ENCODE measurements at places on chromosomes 6 and 20.

GRCh38 chr20:62822788-62823651 is 6.2 kb downstream of the COL9A3 start:
- no peak for DNase-seq

GRCh38 chr6:44538807-44539201 is 151.3 kb downstream of the CDC5L start:
- DNase-seq, result no peak

- no peak for DNase-seq
These were observed 73.1 kb downstream of the QKI start for GRCh38 chr6:163487606-163488005.

GRCh38 chr6:45870531-45870930 is 145.1 kb downstream of the CLIC5 start:
- DNase-seq, result no peak

GRCh38 chr6:132298344-132298949 is 102.8 kb downstream of the MOXD1 start:
- DNase-seq, result no peak

DNA sequence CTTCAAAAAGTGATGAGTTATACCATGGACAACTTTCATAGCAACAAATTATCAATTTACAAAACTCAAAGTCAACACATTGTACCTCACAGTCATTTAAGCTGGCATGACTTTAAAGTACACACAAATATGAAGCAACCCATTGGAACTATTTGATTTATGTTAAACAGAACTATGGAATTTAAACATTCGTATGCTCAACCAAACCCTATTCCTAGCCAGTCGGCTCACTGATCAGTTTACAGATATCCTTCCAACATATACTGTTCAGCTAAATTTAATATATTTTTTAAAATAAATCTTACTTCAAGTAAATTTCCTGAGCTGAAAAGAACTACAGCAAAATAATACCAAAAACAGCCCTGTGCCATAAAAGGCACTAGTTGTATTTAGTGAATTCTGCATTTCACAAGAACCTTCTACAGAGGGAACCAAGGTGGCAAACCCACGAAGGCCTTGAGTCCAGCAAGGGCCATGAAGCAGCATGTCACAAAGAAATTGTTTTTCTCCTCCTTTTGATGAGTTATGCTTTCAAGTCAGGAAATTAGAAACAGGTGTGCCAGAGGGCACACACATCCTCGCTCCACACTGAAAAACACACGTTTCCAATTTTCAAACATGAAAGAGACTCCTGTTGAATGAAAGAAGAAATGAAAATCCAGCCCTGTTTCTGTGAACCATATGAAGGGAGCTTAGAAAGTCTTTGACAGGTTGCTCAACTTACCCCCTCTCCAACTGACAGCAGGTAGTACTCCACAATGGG is 122.8 kb downstream of the TASP1 start:
- DNase-seq, result no peak

- no peak for DNase-seq
These were observed 789.8 kb upstream of the MAP3K7 start for GRCh38 chr6:91376686-91377085.

- DNase-seq, result no peak
These were observed 113.0 kb upstream of the CEP162 start for GRCh38 chr6:84340422-84340821.

DNA sequence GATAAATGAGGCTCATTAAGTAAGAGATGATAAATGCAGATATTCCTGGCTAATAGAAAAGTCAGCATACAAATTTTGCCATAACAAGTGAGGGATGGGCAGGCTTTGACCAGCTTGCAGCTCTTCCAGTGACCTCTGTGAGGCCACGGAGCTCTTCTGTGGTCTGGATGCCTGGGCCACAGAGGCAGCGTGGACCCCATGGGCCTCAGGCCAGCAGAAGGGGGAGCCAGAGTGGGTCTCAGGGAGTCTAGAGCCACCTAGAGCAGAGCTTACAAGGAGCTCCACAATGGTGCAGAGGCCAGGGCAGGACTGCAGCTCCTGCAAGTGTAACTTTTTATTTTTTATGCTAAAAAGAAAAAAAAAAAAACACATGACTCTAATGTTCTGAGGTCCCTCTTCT is 165.1 kb downstream of the ARID1B start:
- no peak for DNase-seq

DNA sequence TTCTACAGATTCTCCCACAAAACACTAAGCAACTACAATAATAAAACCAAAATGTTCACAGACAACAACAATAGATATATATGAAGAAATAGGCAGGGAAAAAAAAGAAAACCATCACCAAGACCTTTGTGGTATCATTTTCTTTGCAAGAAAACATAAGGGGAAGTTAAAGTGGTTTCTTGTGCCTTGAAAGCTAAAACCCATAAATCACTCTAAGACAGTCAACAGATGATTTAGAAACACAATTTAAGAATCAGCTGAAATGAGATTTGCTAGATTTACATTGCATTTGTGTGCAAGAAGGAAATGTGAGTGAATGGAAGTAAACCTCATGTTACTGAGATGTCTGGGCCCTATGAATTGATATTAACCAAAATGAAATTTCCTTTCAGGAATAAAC is 1265.4 kb upstream of the GJE1 start:
- no peak for DNase-seq

- no peak for DNase-seq
These were observed 145.5 kb upstream of the ARG1 start for GRCh38 chr6:131427434-131428058.

DNA sequence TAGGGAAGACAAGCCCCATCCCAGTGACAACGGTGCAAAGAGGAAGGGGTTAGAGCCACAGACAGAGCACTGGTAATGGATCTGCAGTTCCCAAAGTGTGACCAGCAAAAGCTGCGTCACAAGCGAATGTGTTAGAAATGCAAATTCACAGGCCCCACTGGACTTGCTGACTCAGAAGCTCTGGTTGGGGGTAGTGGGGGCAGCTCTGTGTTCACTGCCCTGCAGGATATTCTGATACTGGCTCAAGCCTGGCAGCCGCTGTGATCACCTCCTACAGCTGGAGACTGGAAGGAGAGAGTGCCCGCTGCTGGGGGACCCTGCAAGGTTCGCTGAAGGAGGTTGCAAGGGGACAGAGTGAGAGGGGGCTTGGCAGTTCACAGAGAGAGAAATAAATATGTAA is 179.7 kb upstream of the CDH4 start:
- no peak for DNase-seq

DNA sequence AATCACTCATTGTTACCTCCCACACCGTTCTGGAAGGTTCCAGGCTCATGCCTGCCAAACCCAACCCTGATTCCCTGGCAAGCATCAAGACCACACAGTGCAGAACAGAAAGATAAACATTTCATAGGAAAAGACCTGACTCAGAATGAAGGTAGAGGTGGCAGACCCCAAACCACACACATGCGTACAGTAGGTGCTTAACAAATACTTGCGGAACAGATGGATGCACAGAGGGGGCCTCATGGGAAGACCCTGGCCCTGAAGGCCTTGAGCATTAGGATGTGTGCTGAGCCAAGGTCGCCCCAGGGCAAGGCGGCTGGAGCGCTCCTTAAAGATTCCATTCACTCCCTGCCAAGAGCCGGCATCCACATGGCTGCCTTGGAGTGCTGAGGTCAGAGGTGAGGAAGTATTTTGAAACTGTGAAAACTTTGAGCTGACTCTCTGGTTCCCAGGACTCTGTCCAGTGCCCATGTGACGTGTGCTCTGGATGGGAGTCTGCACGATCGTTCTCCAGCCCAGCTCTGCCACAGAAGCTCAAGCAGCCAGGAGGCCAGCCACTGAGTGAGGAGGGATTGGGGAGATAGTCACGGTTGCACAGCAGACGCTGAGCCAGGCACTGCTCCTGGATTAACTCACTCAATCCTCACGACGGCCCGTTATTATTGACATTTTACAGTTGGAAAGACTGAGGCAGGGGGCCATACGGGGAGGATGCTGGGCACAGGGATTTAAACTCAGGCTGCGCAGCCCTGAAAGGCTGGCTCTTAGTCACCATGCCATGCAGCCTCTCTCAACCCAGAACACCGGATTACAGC is 65.5 kb upstream of the AFDN start:
- DNase-seq, result no peak

DNA sequence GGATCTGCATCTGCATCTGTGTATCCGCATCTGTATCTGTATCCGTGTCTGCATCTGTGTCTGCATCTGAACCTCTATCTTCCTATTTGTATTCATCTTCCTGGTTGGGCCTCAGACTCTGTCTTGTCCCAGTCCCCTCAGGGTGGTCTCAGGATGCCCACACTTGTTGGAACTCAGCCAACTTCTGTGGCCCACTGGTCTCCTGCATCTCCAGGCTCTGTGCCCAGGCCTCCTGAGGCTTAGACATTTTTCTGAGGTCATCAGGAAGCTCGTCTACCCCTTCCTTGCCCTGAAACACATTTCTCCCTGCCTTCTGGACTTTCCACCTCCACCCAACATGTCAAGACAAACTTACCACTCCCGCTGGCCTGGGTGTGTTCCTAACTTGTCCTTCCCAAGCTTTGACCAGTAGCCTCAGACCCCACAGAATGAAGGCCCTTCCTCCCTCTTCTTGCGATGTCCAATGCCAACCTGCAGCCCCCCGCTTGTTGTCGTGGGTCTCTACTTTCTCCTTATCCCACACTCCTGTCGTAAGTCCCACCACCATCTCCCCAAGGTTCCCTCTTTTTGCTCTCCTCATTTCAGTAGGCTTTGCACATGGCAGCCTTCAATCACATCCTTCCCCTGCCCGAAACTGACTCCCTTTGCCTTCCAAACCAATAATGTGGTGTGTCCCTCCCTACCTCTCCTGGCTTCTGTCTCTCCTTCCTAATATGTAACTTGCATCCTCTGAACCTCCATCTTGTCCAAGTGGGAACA is 176.5 kb downstream of the DLL1 start:
- no peak for DNase-seq

DNA sequence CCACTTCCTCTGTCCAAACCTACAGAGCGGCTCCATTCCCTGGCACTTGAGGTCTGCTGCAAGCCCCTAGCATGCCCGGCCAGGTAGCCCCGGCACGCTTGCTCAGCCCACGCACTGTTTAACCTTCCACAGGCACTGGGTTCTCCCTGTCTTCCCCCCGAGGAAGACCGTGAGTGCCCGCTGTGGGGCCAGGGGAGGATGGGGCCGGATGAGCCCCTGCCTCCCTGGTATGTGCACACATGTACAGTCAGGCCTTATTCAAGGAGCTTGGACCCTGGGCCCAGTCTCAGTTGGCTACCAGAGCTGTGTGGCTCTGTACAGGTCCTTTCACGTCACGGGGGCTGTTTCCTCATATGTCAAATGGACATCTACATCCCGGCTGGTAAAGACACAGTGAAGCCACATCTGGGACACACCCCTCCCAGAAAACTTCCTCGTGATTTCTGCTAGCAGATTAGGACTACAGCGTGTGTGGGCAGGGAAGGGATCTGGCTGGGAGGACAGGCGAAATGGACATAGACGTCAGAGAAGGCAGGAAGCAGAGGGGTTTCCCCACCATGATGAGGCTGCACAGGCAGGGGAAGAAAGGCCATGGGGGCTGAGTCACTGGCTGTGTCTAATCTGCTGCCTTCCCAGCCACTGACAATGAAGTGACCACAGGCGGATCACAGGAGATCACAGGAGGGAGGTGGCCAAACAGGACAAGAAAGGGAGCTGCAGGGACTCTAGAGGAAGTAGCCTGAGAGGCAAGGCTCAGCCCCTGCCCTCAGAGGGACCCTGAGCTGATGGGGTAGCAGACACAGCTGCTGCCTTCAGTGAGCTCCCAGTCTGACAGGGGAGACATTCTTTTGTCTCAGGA is 62.9 kb downstream of the MRPL14 start:
- DNase-seq, result no peak

DNA sequence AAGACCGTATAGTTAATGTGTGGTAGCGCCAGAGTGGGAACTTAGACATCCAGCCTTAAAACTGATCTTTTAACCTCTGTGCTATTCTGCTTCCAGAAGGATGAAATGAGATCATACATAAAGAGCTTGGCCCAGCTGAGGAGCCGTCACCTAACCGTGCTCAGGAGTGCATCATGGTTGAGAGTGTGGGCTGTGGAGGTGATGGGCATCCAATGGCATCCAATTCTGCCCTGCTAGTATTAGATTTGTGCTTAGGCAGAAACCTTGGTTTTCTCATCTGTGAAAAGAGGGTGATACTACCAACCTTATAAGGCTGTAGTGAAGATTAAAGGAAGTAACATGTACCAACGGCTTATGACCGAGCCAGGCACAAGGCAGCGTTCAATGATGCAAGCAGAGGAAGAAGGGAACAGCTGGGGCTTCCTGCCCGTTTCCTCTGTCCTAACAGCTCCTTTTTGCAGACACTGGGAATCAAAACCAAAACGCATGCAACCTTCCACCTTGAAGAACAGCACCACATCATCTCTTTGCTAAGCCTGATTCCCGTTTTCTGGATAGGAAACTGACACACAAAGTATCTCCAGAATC is 1.3 kb downstream of the SLC22A16 start:
- no peak for DNase-seq

- no peak for DNase-seq
These were observed 176.9 kb upstream of the ID4 start for GRCh38 chr6:19660123-19660910.

Data from stimulated activated CD4-positive, alpha-beta T cell treated with anti-CD3 and anti-CD28 coated beads, Interleukin-1b, Interleukin-23, amount 100 ng/mL, for 4 hours (primary cell).